ENCODE measurements at places on chromosomes 12 and 14.

DNA sequence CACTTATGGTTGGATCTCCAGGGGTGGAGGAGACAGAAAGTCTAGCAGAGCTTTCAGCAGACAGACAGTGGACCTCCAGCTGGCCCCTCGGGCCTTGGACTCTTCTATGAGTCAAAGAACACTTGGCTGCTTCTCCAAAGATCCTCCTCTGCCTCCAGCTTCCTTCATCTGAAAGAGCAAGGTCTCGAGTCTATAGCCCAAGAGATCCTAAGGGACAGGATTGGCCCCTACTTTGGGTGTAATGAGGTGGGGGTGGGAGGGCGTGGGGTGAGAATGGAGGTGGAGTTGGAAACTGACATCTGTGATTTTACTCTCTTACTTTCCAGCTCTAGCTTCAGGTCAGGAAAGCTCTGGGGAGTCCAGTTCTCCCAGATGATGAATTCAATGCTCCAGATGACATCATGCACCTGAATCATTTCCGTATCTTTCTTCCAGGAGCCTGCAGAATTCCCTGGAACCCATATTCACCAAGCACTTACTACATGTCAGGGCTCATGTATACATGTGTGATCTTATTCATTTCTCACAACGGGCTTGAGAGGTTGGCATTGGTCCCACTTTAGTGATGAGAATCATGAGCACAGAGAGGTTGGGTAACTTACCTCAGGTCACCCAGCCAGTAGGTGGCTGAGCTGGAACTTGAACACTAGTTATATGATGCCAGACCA lies 10.2 kb upstream of the PGF start:
- no peak for DNase-seq

GRCh38 chr12:64695550-64695949 lies 63.7 kb downstream of the GNS start:
- no peak for DNase-seq

- DNase-seq = no peak
Measured at GRCh38 chr12:39199351-39199750, 243.6 kb downstream of the KIF21A start.

- DNase-seq = no peak
Measured at GRCh38 chr12:52811191-52812072, 2.5 kb downstream of the KRT4 start.

GRCh38 chr14:70033116-70033515 lies 153.9 kb downstream of the SMOC1 start:
- DNase-seq = no peak

DNA sequence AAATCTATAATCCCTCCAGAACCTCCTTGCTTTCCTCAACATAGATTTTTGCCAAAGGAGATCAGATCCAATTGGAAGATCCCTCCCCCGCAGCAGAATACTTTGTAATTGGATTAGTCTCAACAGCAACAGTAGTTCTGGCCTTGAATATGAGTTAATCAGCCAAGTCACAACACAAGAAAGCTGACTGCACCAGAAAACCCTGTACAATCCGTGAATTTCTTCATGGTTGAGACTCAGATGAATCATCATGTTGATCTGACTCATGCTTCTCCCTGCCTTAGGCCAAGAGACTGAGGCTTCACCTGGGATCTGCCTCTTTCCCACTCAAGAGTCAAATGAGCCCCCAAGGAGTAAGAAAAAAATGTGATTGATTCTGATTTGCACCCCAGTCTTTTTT lies 3.0 kb upstream of the METTL17 start:
- no peak for DNase-seq

GRCh38 chr12:83859021-83859420 lies 1053.6 kb downstream of the SLC6A15 start:
- no peak for DNase-seq

GRCh38 chr12:1467710-1468109 lies 126.7 kb downstream of the FBXL14 start:
- DNase-seq = no peak

GRCh38 chr12:58720421-58720820 lies 199.9 kb downstream of the LRIG3 start:
- no peak for DNase-seq

- DNase-seq = no peak
Measured at GRCh38 chr12:42716491-42716891, 126.9 kb upstream of the PRICKLE1 start.

DNA sequence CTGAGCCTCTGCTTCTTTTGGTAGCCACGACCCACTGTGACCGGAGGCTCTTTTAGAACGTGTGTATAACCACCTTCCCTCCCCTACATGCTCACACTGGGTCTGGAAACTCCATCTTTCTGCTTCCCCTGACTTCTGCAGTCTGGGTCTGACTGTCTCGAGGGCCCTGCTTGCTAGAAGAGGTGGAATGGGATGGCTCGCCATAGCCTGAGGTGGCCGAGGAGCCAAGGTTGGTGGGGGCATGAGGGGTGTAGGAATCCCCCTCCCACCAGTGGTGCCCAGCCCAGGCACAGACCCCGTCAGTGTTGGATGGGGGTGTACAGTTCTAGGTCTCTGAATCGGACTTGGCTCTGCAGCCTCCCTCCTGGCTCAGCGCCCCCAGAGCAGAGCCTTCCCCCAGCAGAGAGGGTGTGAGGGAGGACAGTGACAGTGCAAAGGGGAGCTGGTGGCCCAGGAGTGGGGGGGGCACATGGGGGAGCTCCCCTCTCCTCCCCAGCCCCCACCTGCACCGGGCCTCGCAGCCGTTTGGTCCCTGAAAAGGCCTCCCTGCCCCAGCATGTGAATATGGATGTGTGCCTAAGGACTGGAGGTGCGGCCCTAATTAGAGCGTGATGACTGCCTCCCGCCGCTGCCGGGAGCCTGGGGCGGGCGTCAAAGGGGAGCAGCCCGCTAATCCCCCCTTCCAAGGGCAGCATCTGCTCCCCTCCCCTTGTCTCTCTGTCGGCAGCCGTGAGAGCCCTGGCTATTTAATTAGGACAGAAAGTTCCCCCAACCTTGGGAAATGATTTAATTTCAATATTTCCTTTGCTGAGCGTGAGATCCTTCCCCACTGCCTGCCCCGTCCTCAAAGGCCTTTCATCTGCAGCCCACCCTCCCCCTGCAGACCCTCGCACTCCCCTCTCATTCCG lies 196.2 kb upstream of the C14orf180 start:
- peak; percentile 52 for DNase-seq

DNA sequence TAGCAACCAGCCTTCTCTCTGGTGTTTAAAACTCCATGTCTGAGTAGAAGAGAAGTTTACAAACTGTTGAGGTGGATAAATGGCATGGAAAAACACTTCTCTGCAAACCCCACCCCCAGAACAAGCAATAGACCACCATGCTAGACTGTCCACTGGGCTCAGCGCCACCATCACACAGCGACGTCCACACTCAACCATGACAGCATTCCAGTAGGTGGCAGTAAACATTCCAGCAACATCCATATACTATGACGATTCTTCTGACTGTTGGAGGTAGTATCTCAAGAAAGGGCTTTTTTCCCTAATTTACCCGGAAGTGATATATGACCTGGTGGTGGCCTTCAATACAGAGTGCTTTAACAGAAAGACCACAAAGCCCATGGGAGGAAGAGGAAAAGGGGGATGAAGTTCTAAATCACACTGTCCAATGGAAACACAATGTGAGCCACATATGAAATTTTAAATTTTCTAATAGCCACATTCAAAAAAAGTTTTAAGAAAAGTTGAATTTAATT lies 152.2 kb downstream of the SLC15A4 start:
- no peak for DNase-seq

GRCh38 chr12:112946236-112947000 lies 8.1 kb downstream of the OAS3 start:
- DNase-seq = no peak

GRCh38 chr12:8692573-8692972 lies 5.2 kb upstream of the RIMKLB start:
- peak; percentile 55 for DNase-seq

- no peak for DNase-seq
Measured at GRCh38 chr12:1828856-1829255, 8.5 kb downstream of the LRTM2 start.

DNA sequence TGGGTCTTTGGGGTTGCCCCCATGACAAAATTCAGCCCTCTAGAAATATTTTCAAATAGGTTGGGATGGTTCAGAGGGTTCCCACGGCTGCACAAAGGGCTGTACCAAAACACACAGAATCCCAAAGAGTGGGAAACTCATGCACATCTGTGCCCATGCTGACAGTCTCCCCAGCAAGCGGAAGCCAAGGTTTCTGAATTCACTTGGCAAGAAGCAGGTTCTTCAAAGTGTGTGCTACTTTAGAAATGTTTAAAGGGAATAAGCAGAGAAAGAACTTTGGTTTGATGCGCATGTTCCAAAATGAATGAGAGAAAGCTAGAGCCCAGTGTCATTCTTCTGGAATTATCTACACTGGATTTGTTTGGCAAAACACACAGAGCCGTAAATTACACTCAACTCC lies 46.7 kb downstream of the FOXN3 start:
- DNase-seq = no peak

- no peak for DNase-seq
Measured at GRCh38 chr12:54386403-54387113, 2.0 kb upstream of the ZNF385A start.

- no peak for DNase-seq
Measured at GRCh38 chr14:49986343-49987014, 93.6 kb downstream of the ARF6 start.

DNA sequence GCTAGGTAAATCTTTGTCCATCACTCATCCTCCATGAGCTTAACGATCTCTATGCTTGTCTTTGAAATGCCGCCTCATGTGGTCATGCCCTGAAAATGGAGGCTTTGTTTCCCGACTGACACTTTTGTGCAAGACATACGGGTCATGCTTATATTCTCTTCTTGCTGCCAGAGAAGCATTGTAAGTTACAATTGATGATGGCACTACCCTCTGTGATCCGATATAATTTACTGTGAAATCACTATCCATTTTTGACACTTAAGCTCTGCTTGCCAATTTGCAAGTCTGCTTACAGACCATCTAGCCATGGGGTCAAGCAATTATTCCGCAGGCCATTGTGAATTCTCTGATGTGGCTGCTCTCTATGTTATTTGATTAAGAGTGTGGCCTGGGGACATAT lies 650.0 kb downstream of the FLRT2 start:
- no peak for DNase-seq

DNA sequence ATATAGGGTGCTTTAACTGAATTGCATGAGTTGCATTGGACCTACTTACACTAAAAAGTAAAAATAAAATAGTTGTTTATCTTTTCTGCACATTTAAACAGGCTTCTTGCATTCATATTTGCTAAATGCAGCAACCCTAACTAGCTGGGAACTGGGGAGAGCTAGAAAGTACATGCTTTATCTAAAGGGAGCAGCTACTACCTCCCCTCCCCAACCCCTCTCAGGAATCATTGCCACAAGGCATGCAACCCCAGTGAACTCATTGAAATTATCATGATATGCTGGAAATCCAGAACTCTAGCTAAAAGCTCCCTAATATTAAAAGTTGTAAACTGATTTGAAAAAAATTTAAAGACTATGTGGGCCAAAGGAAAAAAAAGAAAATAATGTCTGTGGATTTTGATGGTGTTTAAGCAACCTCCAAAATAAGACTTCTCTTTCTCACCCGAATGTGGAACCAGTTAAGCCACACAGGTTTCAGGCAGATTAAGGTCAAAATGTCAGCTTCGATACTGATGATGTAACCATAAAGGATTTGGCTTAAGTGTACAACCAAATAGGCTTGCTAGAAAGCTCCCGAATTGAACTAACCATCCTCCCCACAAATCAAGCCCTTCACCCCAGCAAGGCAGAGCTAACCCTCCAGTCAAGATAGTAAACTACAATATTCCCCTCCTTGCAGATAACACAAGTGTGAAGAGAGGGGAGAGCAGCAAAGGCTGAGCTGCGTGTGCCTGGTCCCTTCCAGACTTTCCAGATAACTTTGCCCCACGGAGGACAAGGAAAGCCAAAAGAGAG lies 13.8 kb upstream of the POC1B start:
- DNase-seq = no peak

GRCh38 chr12:80684077-80684495 lies 23.3 kb upstream of the MYF6 start:
- DNase-seq = no peak

GRCh38 chr12:5582018-5582417 lies 150.1 kb downstream of the NTF3 start:
- DNase-seq = no peak

- no peak for DNase-seq
Measured at GRCh38 chr12:45184147-45184963, 31.5 kb upstream of the ANO6 start.

DNA sequence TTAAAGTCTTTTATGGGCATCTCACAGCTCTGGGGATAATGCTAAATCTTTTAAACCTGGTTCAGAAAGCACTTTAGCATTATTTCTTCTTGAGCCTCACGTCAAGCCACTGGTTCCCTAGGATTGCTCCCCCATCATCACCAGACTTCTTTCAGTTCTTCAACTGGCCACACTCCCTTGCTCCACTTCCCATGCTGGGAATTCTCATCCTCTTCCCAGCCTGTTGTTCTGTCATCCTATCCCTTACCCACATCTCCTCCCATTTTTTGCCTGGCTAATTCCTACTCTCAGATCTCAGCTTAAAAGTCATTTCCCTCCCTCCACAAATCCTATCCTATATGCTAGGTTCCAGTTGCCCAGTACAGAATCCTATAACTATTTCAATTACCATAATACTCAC lies 14.4 kb downstream of the FERMT2 start:
- no peak for DNase-seq

DNA sequence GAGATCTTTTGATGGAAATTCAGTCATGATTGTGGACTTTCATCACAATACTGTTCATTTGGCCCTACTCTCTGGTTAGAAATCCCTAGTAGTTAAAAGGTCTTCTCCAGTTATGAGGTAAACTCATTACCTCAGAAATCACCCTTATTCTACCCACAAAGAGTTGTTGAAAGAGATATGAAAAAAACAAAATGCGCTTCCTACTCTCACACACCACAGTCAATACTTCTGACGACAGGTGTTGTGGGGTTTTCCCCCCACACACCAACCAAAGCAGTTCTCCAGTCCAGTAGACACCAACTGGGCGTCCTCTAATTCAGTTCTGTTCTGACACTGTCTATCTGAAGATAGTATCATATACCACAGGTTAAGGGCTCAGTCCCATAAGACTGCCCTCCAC lies 54.9 kb downstream of the TRMT5 start:
- no peak for DNase-seq

DNA sequence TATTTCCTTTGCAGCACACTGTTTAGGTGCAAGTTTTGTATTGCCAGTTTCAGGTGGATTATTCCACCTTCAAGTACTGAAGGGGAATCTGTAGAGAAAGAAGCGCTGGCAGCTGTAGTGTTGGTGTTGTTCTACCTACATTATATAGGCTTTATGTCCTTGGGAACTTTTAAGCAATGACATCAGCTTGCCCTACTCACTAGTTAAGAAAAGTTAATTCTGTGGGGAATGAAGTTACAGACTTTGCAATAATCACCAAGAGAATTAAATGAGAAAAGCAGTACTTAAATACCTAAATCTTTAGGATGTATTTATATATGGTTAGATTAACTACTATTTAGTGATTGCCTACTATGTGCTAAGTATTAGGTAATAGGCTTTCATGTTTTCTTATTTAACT lies at the start of gene OR4E1:
TSS of gene OR4E1 (minus strand) at position 101 of the 400 bp plus-strand sequence. CDS start 2,883 bp downstream, outside the sequence.
- DNase-seq = no peak

Measured in neuronal stem cell (in vitro differentiated cells).